Lung microvascular endothelial cell (primary cell): ENCODE measurements at places on chromosomes 1 and 21. TPM values are rescaled to one million over a fixed set of nuclear protein-coding genes. Genes with fewer than 3 reads are reported as not detected.

DNA sequence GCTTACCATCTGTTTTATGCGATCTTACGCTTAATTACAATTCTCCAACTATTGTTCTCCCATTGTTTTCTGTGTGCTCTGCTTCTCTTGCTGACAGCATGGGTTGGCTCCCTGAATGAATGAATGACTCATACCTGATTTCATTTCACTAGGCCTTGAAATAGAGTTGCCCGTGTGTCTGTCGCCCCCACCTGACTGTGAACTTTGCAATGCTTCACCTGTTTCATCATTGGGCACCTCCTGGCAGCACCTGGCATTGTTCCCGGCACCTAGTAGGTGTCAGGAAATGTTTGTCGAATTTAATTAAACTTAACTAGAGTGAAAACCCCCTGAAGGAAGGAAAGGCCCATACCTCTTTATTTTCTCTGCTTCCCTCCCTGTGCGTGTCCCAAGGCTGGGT, 120.5 kb upstream of the KLHDC7A start:
- DNase-seq, result no peak

DNA sequence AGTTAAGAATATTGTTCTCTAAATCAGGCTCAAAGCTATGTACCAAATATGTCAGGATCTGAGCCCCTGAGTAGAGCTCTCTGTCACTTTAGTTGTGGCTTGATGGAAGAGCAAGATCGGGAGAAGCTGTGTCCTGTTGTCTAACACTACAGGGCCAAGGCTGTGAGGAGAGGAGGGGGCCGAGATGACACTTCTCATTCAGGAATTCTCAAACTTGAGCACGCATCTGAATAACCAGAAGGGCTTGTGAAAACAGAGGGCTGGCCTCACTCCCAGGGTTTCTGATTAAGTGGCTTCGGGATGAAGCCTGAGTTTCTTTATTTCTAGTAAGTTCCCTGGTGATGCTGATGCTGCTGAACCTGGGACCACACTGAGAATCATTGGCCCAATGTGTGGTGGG, 209.2 kb upstream of the DAB1 start:
- DNase-seq, result no peak

LCE1D gene
- not detected in 2 replicates for total RNA-seq

DNA sequence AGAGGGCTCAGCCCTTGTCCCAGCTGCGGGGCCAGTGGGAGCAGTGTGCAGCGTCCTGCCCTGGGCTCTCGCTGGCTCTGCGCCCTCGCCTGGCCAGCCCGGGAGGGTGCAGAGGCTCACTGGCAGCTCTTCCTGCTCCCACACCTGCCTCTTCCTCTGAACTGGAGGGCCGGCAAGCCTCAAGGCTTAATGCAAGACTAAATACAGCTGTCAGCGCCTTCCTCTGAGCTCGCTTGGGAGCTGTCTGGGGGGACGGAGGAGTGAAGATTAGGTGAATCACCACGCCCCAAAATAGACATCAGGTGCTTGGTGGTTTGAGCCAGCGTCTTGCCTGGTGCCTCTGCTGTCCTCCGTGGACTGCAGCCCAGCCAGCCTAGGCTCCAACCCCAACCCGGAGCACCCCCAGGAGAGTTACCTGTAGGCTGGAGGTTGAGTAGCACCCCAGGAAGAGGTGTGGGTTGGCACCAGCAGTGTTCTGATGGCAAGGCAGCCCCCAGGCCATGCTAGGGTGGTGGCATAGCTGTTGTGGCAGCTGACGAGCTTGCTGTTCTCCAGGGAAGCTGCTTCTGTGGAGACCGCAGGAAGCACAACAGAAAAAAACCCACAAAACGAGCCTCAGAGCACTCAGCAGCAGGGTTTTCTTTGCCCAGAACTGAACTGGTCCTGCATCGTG, 36.9 kb downstream of the UMODL1 start:
- DNase-seq, result peak; percentile 81

GRCh38 chr1:2946999-2947690, 74.1 kb upstream of the ACTRT2 start:
- DNase-seq, result no peak

DNA sequence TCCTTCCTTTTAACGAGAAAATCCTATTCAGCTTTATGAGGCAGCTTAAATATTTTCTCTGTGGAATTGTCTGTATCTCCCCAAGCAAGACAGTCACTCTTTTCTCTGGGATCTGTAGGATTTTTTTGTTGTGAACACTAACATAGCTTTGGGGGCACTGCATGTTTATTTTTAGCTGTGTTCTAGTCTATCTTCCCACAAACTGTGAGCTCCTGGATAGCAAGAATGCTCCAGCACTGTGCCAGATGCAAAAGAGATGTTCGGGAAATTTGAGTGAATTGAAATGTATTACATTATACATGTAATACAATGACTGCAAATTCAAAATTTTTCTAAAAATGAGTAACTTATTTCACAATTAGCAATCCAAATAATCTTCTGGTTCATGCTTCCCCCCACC, 282.2 kb downstream of the PLPP3 start:
- no peak for DNase-seq

DNA sequence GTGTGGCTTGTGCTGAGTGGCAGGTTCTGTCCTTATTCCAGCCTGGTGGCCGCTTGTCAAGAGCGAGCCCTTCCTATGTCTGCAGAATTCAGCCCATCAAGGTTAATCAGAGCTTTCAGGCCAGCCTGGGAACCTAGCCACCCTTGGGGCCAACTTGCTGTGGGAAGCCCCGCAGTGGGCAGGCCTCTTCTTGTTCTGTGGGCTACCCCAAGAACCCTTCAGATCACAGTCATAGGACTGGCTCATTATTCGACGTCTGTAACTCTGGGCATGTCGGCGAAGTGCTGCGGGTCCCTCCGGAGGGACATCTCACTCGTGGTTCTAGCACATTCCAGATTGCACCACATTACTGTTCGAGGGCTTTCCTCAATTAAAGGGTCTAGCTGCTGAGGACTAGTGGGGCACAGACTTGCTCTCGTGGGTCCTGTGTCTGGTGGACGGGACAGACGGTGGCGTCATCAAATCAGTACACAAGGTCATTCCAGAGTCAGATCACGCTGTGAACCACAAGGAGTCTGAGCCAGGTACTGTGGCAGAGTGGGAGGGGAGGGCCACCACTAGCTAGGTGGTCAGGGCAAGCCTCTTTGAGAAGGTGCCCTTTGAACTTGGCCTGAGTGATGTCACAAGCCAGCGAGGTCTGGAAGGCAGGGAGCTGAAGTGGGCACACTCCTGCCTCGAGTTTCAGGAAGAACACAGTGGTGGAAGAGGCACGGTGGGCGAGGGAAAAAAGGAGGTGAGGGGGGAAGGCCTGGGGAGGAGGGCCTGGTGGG, 20.3 kb upstream of the TNFRSF1B start:
- DNase-seq, result no peak

DNA sequence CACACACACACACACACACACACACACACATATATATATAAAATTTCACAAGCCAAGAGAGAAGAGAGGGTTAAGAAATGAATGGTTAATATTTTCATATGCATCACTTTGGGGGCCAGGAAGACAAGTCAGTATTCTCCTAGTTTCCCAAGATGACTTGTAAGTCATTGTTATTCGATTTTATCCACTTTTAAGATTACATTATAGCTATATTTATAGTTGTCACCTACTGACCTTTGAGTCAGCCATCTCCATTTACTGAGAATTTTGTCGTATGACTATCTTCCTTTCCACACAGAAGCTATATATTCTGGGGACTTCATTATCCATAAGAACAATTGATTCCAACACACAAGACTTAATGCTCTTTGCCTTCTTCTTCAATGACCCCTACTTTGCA, 8.9 kb downstream of the LYST start:
- no peak for DNase-seq

DNA sequence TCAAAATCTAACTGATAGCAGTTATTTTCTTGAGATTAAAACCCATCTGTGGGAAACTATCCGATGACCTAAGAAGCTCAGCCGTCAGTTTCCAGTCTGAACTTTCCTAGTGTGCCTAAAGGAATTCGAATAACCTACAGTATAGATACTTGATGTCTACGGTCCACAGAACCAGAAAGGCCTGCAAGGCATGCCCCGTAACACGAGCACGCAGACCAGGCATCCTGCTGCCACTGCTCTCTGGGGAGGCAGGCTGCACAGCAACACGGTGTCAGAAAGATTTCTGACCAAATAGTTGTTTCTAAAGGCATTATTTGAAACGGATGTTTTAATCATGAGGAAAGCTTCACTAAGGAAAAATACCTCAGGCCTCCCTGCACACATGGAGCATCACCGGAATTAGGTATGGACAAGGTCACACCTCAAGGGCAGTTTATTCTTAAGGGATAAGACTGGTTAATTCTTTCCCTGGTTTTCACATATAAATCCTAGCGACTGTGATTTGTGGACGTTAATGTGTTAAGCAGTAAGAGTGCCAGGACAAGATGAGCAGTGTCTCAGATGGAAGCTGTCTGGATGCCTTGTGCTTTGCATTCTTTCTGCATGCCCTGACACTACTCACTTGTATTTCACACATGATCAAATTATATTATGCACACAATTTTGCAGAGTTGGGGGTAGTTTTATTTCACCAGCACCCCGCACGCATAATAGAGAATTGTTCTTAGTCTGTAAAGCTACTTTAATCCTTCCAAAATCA, 49.0 kb upstream of the NADK start:
- DNase-seq, result no peak

DNA sequence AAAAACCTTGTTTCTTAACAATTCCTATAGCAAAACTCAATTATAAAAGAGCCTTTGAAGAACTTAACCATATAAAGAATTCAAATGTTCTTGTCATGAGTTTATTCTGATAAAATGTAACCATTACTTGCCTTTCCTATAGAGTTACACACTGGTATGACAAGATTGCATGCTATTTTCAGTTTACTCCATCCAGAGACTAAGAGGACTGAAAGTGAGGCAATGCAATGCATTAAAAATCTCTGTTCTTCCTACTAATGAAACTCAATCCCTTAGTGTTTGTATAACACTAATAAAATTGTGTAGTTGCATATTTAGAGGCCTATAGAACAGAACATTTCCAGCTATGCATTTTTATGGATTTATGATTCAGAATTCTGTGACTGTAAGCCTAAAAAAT, 88.1 kb downstream of the COP1 start:
- DNase-seq, result no peak
